ENCODE measurements at places on chromosomes 2 and 18.

GRCh38 chr18:13703899-13704298 is 22.5 kb downstream of the FAM210A start:
- no peak for DNase-seq

DNA sequence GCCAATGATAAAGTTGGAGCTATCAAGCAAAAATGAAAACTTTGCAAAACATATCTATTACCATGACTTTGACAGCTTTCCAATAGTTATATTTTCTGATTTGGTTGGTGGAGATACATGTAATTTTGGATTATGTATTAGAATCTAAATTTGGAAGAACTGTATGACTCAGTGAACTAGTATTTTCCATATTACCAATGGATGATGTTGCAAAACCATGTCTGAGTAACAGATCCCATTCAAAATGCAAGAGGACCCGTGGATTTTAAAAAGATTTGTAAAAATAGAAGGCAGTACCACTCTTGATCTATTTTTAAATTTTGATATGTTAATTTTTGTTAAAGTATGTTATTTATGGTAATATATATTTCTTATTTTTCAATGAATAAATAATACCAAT is 83.0 kb downstream of the TAF4B start:
- no peak for DNase-seq

DNA sequence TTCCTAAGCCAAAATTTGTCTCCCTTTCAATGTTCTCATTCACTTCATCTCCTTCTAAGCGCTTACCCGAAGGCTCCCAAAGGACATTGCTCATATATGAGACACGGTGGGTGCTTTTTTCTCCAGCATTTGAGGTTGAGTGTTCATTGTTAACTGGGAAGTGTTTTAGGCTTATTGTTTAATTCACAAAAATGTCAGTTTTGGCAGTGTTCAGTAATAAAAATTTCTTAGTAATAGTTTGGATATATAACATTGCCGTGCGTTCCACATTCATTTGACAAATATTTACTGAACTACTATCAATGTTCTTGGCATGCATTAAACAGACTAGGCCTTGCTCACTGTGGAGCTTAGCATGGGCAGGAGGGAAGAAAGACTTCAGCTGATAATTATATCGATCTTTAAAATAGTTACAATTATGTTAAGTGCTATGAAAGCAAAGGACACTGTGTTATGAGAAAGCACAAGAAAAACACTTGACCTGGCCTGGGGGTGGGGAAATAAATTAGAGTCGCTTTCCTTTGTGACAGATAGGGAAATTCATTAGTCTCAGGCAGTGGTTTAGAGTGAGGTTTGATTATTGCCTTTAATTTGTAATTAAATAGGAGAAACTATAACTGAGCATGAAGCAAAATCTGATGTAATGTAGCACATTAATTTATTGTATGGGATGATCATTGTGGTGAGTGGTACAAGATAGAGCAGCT is 82.2 kb upstream of the DOCK10 start:
- DNase-seq: peak; percentile 15

GRCh38 chr2:22454826-22455485 is 930.0 kb upstream of the KLHL29 start:
- DNase-seq: no peak

DNA sequence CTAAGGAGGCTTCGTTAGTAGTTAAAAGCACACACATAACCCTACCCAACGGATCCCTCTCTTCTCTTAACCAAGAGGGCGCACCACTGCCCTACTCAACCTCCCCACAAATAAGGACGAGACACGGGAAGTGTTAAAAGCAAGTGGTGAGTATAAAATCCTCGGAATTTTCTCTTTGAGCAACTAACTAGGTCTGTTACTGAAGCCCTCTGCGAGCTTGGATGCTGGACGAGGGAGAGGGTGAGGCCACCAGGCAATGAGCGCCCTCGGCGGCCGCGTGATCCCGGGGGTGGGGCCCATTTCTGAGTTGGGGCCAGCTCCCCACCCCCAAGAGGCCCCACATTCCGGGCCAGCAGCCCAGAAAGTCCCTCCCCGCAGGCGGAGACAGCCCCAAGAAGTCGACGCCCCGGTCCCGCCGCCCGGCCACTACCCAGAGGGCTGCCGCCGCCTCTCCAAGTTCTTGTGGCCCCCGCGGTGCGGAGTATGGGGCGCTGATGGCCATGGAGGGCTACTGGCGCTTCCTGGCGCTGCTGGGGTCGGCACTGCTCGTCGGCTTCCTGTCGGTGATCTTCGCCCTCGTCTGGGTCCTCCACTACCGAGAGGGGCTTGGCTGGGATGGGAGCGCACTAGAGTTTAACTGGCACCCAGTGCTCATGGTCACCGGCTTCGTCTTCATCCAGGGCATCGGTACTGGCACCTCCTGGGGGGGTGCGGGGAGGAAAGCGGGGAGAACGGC is at the start of gene CYBRD1:
CYBRD1 (plus strand) TSS at position 423 of the 736 bp plus-strand sequence; CDS start at position 495, 72 bp downstream.
- DNase-seq: no peak

- DNase-seq: no peak
These were observed 83.0 kb downstream of the RTN4 start for GRCh38 chr2:54967269-54967668.

- no peak for DNase-seq
These were observed 316.4 kb upstream of the ID2 start for GRCh38 chr2:8365331-8365910.

- no peak for DNase-seq
These were observed 117.9 kb upstream of the NETO1 start for GRCh38 chr18:72985686-72986085.

DNA sequence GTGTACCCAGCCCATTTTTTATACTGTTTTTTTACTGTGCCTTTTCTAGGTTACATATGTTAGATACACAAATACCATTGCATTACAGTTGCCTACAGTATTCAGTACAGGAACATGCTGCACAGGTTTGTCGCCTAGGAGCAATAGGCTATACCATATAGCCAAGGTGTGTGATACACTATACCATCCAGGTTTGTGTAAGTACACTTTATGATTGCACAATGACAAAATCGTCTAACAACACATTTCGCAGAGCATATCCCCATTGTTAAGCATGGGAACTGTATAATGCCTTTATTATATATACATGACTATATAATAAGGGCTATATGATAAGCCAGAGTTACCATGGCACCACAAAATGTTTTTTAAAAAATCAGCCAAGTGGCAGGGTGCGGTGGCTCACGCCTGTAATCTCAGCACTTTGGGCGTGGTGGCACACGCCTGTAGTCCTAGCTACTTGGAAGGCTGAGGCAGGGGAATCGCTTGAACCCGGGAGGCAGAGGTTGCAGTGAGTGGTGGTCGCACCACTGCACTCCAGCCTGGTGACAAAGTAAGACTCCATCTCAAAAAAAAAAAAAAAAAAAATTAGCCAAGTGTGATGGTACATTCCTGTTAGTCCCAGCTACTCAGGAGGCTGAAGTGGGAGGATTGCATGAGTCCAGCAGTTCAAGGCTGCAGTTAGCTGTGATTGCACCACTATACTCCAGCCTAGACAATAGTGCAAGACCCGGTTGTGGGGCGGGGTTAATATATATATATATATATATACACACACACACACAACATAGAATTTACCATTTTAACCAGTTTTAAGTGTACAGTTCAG is 2.8 kb upstream of the CENPA start:
- DNase-seq: no peak

- DNase-seq: no peak
These were observed 141.1 kb downstream of the SP100 start for GRCh38 chr2:230557065-230557464.

DNA sequence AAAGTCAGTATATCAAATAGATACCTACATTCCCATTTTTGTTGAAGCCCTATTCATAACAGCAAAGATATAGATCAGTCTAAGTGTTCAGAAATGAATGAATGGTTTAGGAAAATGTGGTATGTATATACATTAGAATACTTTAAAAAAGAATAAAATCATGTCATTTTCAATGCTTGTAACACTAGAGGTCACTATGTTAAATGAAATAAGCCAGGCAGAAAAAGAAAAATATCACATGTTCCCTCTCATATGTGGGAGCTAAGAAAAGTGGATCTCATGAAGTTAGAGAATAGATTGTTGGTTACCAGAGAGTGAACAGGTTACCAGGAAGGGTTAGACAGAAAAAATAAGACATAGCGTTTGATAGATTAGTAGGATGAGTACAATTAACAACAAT is 1111.0 kb upstream of the SLC39A10 start:
- no peak for DNase-seq

DNA sequence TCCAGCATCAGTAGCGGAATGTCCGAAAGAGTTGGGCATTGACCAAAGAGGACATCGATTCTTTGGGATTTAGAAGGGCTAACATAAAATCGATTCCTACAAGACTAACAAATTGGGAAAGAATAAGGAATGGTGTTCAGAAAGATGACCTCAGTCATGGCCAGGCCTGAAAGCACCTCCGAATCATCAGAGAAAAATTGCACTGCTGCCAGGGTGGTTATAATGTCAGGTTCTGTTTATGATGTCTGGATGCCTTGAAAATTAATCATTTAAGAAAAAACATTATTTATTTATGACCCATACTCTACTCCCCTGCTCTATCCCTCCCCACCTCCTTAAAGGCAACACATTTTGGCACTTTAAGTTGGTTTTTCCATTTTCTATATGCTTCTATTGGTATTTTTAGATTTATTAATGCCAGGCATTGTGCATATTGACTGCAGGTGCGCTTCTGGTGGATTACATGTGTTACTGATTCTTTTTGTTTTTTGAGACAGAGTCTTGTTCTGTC is 104.7 kb downstream of the MYCN start:
- DNase-seq: no peak
